ENCODE measurements at places on chromosomes 5 and 9.

- no peak for DNase-seq
Observed at GRCh38 chr9:99859243-99859980, 37.7 kb downstream of the NR4A3 start.

GRCh38 chr9:135864447-135865049 lies 42.8 kb downstream of the CAMSAP1 start:
- no peak for DNase-seq

DNA sequence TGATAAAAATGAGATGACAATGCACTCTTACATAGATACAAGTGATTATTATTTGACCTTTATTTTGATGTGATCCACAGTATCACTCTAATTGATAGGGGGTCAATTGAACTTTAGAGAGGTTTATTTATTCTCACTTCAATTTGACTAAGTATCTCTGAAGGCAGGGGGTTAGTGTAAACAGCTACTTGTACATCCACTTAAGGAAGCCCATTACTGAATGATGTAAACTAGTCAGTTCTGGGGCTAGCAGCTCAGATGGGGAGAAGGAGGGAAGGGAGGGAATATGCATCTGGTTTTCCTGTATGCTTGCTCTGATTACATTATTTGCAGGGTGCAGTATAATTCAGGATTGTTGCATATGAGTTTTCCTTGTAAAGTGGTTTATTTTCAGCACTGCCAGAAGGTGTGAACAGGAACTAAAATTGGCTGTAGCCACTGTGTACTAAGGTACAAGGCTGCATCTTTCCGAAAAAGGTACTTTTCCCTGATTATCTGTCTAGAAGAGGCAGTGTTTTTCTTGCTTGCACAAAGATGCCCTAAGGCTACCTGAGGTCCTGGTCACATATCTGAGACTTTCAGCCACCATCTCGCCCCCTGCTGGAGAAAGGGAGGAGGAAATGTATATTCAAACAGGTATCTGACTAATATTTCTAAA lies 51.2 kb downstream of the MRPS27 start:
- DNase-seq = no peak

DNA sequence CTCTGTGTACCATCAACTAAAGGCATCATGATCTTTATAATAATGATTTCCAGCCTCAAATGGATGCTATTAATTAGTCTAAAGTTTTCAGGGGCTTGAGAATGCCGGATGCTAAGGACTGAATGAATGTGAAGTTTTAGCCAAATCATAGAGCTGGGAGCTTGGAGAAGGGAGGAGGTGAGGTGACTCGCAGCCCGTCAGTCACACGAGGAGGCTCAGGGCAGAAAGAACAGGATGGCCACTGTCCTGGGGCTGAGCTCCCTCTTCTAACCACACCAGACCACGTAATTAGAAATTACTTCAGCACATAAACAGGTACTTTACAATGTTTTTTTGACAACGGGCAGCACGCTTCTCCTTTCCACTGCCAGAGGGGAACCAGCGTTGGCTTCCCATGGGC lies 222.6 kb downstream of the NPR3 start:
- no peak for DNase-seq

- no peak for DNase-seq
Observed at GRCh38 chr5:127515693-127516440, 1.6 kb upstream of the PRRC1 start.

DNA sequence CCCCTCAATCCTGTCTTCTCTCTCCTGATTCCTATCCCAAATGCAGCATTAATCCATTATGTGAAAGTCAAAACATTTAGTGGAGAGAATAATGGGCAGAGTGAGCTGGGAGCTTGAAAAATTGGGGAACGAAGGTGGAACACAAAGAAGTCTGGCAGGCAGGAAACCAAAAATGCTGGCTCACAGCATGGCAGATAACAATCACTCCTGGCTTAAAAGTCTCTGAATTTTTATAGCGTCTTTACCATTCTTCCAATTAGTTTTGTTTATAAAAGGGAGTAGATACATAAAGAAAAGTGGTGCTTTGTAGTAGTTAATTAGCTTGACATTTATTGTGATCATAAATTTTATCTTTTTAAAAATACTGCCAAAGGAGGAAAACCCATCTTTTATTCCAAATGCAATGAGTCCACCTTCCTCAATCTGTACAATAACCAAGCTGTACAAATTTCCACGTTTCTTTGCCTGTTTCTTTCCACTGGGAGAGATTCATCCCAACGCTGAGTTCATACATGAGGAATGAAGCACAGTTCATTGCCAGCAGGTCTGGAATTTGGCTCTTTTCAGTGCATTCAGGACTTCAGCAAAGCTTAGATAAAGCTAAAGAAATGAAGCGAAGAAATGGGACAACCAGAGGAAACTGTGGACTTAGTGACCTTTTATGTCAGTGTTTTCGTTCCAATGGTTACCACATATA lies 174.7 kb downstream of the HMHB1 start:
- DNase-seq = no peak

DNA sequence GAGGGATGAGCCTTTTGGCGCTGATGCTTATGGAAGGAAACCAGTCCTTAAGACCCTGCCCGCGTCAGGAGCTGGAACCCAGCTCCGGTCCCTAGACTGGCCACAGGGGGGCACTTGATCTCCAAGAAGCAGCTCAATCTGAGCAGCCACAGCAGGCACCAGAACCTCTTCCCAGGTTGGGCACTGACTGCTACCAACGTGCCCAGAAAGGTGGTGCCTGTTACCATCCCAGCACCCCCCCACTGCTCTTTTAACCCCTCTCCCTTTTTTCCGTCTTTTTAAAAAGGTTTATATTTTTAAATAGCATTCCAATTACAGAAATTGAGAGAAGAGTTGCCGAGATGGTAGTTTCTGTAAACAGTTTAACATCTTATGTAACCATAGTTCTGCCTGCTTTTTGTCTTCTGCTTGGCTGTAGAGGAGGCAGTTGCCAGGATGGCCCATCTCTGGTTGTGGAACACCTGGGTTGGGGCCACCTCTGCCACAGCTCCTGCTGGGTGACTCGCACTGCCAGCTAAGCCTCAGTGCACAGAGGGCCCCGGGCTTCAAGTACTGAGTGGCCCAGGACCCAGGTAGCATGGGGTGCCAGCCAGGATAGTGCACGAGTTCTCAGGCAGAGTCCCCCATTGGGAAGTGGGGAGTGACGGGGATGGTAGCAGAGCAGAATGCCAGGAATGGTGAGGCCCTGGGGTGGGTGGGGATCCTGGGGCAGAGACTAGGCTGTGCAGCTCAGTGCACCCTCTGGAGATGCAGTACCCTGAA lies 62.8 kb downstream of the PFDN1 start:
- DNase-seq = no peak
